Stimulated activated CD8-positive, alpha-beta memory T cell treated with anti-CD3 and anti-CD28 coated beads, Interleukin-4, amount 100 ng/mL, for 1 hour (primary cell): ENCODE measurements at places on chromosomes 11 and 22.

- DNase-seq, result no peak
Observed at GRCh38 chr11:119727523-119728151, 1.4 kb downstream of the NECTIN1 start.

DNA sequence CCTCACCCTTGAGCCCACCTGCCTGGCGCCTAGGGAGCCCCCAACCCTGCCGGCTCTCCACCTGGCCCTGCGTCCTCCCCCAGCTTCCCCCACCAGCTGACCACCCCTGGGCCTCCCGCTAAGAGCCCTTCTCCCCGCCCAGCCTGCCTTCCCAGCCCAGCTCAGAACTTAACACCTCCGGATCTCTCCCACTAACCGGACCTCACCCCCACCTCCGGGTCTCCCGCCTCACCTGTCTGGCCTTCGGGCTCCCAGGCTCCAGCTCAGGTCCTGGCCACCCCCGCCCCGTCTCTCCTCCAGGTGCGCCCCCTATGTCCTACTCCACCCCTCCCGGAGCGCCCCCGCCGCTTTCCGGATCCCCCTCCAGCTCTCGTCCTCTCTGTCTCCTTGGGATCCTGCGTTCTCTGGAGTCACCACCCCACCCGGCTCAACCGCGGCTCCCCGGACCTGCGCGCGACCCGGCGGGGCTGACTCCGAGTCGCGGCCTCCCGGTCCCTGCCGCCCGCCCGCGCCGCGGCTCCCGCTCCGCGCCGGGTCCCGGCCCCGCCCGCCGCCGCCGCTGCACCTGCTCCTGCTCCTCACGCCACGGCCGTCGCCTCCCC lies at the start of gene KCNJ11:
TSS of gene KCNJ11 (minus strand) at position 51 of the 602 bp plus-strand sequence. CDS start 568 bp downstream, outside the sequence.
- no peak for DNase-seq

GRCh38 chr11:125270711-125271110 lies 106.2 kb downstream of the PKNOX2 start:
- no peak for DNase-seq

DNA sequence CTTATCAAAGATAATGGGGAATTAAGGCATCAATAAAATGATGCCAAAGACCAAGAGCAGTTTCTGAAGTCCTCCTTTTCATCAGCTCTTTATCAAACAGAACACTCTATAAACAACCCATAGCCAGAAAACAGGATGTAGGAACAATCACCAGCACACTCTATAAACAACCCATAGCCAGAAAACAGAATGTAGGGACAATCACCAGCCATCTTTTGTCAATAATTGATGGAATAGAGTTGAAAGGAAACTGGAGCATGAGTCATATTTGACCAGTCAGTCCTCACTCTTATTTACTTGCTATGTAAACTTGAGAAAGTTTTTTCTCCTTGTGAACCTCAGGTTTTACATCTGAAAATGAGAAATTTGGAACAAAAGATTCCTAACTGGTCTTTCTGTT lies 10.0 kb downstream of the MS4A2 start:
- DNase-seq, result no peak

DNA sequence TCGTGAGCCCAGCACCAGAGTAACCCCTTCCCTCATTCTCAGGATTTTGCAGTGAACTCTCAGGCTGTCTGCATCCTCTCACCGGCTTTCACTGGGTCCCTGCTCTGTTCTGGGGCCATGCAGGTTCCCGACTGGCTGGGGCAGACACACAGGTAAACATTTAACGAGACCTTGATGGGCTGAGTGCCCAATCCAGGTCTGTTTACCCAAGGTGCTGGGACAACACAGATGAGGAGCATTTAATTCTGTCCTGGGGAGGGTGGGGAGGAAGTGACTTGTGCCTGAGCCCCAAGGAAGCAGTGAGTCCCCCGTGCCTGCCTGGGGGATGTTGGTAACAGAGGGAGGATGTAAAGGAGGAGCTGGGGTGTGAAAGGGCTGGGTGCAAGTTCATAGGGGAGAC lies 4.4 kb downstream of the BIK start:
- DNase-seq, result no peak

GRCh38 chr11:2793701-2794045 lies 91.9 kb downstream of the CDKN1C start:
- no peak for DNase-seq

GRCh38 chr11:20368438-20368837 lies 4.9 kb downstream of the HTATIP2 start:
- no peak for DNase-seq

- DNase-seq, result no peak
Observed at GRCh38 chr11:76777876-76778275, 5.3 kb upstream of the TSKU start.

- no peak for DNase-seq
Observed at GRCh38 chr11:6427516-6427915, 8.6 kb upstream of the APBB1 start.

DNA sequence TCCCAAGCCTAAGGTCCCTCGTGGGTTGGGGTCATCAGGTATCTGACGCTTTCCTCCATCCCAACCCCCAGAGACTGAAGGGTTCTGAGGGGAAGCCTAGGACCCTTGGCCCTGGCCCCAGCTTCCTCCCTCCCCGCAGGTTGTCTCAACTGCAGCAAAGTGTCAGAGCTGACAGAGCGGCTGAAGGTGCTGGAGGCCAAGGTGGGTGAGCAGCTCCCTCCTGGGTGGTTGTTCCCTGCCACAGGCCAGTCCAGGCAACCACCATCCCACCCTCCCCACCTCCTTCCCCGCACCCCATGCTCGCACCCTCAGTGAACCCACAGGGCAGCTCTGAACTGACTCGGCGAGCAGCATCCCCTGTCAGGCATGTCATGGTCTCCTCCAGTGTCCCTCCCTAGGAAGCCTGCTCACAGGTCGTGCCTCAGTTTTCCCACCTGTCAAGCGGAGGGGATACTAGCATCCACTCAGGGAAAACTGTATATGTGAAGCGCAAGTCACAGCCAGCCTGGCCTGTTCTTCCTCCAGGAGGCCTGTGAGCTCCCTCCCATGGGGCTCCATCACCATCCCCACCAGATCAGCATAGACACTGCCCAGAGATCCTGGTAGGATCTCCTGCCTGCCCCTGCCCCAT lies 20.8 kb downstream of the EMID1 start:
- no peak for DNase-seq
